ENCODE measurements at places on chromosomes 16 and 17.

- DNase-seq = peak; percentile 25
Observed at GRCh38 chr16:31441956-31442355, 633 bp downstream of the ZNF843 start.

DNA sequence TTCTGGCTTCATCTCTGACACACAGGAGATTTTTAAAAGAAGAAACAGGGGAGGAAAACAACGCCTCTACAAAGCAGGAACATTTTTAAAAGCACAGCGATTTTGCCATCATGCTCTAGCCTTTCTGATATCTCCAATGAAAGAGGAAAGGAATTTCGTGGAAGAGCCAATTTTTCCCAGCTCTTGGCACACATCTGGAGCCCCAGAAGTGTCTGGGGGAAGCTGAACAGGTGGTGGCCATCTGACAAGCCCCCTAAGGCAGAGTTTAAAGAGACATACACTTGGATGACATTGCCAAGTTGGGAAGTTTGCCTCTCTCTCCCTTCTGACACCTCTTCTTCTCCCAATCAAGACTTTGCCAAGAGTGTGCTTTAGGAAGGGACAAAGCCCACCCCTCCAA, 82.1 kb downstream of the CCT6B start:
- no peak for DNase-seq

DNA sequence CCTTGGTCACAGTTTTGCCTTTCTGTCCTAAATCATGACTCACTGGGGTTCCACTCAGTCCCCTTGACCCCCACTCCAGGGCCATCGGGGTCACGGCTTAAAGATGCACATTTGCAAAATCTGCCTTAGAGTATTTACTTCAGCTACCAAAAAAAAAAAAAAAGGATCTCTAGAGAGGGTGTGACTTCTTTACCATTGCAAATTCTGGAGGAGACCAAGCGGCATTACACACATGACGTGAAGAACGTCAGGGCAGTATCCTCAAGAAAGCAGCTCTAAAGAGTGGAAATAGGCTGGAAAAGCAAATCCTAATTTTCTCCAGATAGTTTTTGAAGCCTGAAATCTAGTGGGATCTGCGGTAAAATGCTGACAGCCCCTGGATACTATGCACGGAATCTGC, 25.6 kb downstream of the SLC6A4 start:
- no peak for DNase-seq

DNA sequence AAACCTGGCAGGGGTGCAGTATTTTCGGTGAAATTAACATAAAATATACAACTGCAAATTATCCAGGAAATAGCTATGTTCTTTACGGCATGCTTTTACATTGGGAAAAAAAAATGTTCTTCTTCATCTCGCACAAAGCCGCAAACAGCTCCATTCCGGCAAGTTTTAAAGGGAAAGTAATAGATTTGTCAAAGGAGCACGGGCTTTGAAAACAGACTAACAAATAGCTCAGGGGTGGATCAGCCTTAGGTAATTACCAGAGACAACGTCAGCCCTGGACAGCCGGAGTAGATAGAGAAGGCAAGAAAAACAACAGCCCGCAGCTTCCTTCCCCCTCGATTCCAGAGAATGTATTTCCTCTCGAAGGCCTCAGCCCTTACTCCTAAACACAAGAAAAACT, 222.5 kb downstream of the C16orf78 start:
- no peak for DNase-seq

GRCh38 chr17:32264823-32265191, 825 bp upstream of the RHBDL3 start:
- DNase-seq = no peak

GRCh38 chr17:57518587-57519581, 226.2 kb downstream of the CCDC182 start:
- peak; percentile 56 for DNase-seq

GRCh38 chr17:29948448-29949215, 7.2 kb downstream of the EFCAB5 start:
- DNase-seq = no peak

- no peak for DNase-seq
Observed at GRCh38 chr16:53744449-53744848, 40.5 kb downstream of the FTO start.

DNA sequence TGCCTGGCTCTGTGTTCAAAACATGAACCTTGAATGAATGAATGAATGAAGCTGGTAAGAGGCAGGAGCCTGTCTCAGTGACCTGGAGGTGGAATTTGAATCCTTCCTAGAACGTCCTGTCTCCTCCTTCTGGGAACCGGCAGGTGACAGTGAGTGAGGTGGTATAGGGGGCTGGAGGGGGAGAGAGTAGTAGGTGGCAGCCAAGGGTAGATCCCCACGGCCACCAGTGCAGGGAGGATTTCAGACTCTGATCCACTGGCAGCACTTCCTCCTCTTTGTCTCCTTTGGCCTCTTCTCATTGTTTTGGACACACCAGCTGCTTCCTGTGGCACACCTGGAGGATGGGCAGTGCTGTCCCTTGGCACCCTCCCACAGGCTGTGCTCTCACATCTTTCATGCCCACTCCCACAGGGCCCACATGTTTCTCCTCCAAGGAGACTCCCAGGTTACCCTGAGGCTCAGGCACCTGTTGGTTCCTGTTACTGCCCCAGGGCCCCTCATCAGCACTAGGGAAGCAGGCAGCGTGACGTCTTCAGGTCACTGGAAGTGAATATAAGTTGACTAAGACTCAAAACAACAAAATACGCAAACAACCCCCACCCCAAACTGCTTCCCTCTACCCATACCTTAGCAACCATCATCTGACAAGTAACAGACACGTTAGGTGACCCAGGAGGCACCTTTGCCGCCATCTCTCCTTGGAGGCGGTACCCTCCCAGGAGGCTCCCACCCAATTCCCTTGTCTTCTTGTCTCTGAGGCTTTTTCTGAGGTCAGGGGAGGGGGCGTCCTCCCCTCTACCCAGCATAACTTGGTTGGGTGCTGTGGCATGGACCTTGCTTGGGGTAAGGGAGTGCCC, 84.6 kb downstream of the N4BP1 start:
- no peak for DNase-seq

DNA sequence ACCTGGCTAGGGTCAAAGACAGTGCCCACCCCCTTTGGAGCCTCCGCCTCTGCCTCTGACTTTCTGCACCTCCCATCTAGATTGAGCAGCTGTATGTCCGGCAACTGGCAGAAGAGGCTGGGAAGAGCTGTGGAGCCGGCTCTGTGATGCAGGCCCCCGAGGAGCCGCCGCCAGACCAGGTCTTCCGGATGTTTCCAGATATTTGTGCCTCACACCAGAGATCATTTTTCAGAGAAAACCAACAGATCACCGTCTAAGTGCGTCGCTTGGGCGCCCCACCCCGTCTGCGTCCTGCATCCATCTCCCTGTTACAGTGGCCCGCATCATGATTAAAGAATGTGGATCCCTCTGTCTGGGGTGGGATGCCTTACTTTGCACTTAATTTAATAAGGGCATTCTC, 22.1 kb downstream of the IRF8 start:
- no peak for DNase-seq

GRCh38 chr17:2710803-2711607, 559 bp downstream of the CLUH start:
- DNase-seq = peak; percentile 67

DNA sequence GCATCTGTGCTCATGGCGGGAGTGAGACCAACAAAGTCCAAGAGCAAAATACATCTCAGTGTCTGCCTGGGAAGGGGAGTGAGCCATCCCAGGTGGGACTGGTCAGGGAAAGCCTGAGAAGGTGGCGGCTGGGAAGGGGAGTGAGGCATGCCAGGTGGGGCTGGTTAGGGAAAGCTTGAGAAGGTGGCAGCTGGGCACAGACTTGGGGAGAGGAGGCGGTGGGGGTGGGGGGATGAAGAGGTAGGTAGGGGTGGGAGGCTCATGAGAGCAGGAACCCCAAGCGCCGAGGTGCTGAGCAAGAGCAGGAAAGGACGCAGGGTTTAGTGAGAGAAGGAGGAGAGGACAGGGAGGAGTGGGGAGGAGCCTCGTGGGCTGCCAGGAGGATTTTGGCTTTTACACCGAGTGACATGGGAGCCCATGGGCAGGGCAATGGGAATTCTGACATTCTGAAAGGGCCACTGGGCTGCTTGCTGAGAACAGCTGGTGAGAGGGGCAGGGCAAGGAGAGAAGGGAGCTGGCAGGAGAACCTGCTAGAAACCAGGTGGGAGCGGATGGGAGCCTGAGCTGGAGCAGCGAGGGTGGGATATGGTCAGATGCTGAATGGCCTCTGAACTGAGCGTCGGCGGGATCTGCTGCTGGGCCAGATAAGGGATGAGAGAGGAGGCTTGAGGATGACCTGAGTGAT, 256.1 kb upstream of the RPL38 start:
- no peak for DNase-seq
